Natural killer cell treated with Interleukin-12 subunit alpha and Interleukin-12 subunit beta and Interleukin-15 and Interleukin-18, amount 100 ng/mL, for 72 hours (primary cell): ENCODE measurements at places on chromosomes 5 and 9. TPM values are rescaled to one million over a fixed set of nuclear protein-coding genes. Genes with fewer than 3 reads are reported as not detected.

Gene LCN12
- total RNA-seq, result 2.0 TPM

Gene VLDLR
- total RNA-seq, result 5.9 TPM

Gene CTXN3
- not detected for total RNA-seq

Gene LCNL1
- total RNA-seq, result not detected

Gene GRM6
- total RNA-seq, result not detected

Gene SPINK1
- total RNA-seq, result not detected

Gene INPP5E
- total RNA-seq, result 18.1 TPM

Gene DMRT3
- total RNA-seq, result not detected

Gene SNX18
- 31.8 TPM for total RNA-seq

Gene ESM1
- 0.73 TPM for total RNA-seq

Gene IL5
- 9.5 TPM for total RNA-seq

Gene SPATA9
- total RNA-seq, result 1.9 TPM

Gene STING1
- 156 TPM for total RNA-seq

Gene CARTPT
- not detected for total RNA-seq

Gene SOHLH1
- not detected for total RNA-seq

Gene BRINP1
- total RNA-seq, result not detected

Gene RPP25L
- 23.1 TPM for total RNA-seq

Gene SPATA31D4
- total RNA-seq, result not detected

Gene DROSHA
- 105 TPM for total RNA-seq

Gene PITX1
- total RNA-seq, result not detected

Gene ZNF879
- total RNA-seq, result 4.6 TPM

Gene RIMOC1
- 29.7 TPM for total RNA-seq

Gene TERT
- 1.3 TPM for total RNA-seq

Gene ALDOB
- not detected for total RNA-seq

Gene SNCAIP
- not detected for total RNA-seq

Gene SPARC
- total RNA-seq, result not detected

Gene FSTL4
- not detected for total RNA-seq

Gene THBS4
- total RNA-seq, result 0.31 TPM

Gene GMCL2
- total RNA-seq, result not detected

Gene ALDH7A1
- total RNA-seq, result 0.81 TPM

Gene PCDHGB3
- 0.81 TPM for total RNA-seq

Gene PDE8B
- not detected for total RNA-seq

Gene BAG1
- total RNA-seq, result 115 TPM

Gene PLAC8L1
- 2.5 TPM for total RNA-seq

Gene TEX53
- total RNA-seq, result not detected

Gene PGM5
- not detected for total RNA-seq

Gene FST
- total RNA-seq, result not detected

Gene OCLN
- total RNA-seq, result 0.67 TPM
